Cerebellar nuclear complex (tissue), 1 donor: ENCODE measurements at places on chromosomes 13 and 19.

- no peak for DNase-seq
Observed at GRCh38 chr13:40539576-40540327, 126.7 kb downstream of the FOXO1 start.

DNA sequence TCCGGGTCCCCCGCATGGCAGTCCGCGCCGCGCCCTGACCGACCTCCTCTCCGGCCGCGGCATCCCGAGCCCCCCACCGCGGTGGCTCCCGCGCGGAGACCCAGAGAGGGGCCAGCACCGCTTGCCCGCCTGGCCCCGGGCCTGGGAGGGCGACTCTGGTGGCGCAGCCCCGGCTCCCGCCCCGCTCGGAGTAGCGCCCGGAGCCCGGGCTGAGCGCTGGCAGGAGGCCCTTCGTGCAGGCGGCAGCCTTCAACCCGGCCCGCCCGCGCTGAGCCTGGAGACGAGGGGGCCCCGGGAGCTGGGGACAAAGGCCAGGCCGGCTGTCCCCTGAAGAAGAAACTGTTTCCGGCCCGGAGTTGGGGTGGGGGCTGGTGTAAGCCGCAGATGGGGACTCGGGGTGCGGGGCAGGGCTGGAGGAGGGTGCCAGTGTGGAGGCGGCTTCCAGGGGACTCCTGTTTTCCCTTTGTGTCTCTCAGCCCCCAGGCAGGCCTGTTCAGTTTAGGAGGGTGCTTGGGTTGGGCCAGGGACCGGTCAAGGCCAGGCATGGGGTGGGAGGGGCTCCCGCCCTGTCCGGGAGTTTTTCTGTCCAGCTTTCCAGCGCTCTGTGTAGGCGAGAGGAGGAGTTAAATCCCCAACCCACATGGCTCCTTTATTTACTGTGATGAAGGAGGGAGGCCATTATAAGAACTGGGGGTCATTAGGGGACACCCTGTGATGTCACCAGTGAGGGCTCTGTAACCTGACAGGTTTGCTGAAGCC, 935 bp downstream of the LRP3 start:
- DNase-seq, result no peak

- DNase-seq, result no peak
Observed at GRCh38 chr19:36527873-36528193, 238 bp downstream of the ZNF260 start.

- DNase-seq, result no peak
Observed at GRCh38 chr19:33296488-33296971, 5.8 kb downstream of the CEBPA start.

- DNase-seq, result no peak
Observed at GRCh38 chr19:12166626-12167025, 3.7 kb downstream of the ZNF136 start.

- DNase-seq, result no peak
Observed at GRCh38 chr13:24727731-24728601, 36.0 kb upstream of the RNF17 start.

DNA sequence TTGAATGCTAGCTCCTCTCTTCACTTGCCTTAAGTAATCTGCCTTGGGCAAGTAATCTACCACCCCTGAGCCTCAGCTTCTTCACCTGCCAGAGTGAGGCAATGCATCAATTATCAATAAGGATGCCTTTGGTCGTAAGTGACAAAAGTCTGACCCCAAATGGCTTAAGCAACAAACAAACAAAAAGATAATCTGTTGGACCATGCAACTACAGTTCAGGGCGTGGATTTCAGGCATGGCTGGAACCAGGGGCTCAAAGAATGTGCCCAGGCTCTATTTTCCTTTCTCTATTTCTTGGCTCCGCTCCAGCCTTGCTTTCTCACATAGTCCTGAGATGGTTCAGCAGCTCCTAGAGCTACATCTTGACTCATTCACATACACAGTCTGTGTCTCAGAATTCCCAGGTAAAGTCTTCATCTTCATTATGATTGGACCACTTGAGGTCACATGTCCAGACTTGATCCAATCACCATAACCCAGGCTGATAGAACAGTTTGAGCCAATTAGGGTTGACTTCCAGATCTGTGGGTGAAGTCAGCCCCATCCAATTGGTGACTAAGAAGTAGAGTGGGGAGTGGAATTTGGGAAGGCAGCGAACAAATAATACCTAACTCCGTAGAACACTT, 29.6 kb downstream of the ACSBG2 start:
- no peak for DNase-seq

DNA sequence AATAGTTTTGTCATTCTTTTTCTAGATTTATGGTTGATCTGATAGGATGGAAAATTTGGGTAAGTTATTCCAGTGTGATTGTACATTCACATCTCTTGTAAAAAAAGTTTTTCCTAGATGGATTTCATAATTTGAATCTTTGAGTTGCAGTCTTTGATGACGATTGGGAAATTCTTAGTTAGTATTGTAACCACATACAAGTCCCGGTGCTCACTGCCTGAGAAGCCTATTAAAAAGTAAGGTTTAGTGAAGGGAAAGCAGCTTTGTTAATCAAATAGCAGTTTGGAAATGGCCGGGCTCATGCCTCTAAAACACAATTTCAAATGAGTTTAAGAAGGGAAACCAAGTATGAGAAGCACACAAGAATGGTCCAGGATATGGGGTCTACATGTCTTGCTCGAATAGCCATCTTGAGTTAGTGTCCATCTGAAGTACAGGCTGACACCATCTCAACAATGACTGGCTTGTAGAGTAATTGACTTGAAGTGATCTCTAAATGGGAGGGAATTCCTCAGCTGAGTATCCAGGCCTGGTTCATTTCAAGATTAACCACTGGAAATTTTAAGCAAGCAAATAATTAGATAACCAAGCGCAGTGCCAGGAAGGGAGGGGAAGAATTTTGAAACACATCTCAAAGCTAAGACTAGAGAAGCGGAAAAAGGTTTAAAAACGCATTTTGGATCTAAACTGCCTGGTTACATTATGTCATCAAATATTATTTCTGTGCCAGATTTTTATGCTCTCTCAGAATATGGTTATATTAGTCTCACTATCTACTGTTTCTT, 1145.6 kb upstream of the MIR17HG start:
- DNase-seq, result no peak

GRCh38 chr13:111247552-111247951, 72.9 kb upstream of the TEX29 start:
- no peak for DNase-seq

DNA sequence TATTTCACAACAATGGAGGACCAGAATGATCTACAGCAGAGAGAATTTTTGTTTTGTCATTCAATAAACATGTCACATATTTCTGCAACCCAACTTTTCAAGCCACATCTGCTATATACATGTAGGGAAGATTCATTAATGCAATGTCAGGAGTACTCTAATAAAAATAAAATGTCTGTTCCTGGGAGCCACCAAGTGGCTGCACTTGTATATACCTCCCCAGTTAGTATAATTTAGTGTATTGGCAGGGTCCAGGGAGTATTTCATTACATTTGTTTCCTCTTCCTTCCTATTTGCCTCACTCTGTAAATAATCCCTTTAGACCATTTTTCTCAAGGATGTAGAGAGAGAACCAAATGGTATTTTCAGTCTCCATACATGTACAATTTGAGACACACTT, 1169.0 kb downstream of the DIAPH3 start:
- no peak for DNase-seq

GRCh38 chr19:45464852-45465441, 2.8 kb upstream of the FOSB start:
- no peak for DNase-seq

GRCh38 chr19:5943623-5944022, 29.6 kb downstream of the CAPS start:
- DNase-seq, result no peak

- no peak for DNase-seq
Observed at GRCh38 chr13:71169180-71169579, 697.8 kb downstream of the DACH1 start.

DNA sequence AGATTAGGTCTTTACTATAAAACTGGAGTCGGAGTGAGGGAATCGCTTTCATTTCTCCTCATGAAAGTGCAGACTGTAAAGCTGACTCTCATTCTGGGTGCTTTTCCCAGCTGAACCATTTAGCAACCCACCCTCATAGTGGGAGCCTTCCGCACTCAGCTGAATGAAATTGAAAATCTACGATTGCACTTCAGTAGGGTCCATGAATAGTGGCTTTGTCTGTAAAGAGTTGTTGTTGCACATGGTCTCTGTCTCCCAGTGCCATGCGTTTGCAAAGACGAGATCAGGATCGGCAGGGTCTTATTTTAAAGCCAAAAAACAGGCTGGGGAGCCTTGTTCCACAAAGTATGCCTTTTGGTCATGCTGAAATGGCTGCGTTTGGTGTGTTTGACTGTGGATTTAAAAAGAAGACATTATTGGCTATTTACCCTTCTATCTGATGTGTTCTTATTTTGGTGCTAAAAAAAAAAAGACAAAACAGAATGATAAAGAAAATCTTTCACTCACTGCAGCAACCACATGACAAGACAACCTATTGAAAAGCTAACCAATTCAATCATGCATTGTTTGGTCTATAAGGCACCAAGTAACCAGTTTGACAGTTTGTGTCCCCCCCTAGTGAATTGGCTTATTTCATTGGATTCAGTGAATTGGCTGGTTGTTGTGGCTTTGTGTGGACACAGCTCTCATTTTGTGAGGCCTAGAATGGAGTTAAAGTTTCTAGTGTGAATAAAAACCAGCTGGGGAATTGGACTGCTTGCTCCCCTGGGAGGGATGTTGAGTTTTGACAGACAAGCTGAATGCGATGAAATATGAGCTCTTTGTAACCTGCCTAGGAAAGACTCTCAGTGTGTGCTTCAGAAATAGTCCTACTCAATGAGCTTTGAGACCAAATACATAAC, 65.6 kb downstream of the ARHGAP35 start:
- no peak for DNase-seq

GRCh38 chr13:92830821-92831220, 395.8 kb upstream of the GPC6 start:
- DNase-seq, result no peak

DNA sequence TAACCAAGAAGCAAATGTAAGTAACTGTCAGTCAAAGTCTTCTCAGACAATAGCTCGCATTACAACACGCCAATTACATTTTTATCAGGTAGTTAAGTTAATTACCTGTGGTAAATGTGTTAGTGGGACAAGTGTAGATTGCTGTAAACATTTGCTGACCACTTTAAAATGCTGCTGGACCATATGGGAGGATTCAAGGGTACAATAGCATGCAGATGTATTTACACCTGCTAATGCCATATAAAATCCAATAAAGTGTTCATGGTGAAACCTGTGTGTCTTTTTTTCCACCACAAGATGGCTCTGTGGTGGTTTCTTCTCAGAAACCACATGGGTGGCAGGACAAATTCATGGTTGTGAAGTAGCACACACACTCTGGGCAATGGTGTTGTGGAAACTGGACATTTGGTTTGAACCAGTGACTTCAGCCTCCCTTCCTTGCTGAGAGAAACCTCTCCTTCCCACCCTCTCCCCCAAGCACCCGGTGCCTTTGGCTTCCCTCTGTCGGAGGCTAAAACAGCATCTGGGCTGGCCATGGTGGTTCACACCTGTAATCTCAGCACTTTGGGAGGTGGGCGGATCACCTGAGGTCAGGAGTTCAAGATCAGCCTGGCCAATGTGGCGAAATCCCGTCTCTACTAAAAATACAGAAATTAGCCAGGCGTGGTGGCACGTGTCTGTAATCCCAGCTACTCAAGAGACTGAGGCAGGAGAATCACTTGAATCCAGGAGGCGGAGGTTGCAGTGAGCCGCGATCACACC, 18.1 kb upstream of the GTF3A start:
- DNase-seq, result no peak

DNA sequence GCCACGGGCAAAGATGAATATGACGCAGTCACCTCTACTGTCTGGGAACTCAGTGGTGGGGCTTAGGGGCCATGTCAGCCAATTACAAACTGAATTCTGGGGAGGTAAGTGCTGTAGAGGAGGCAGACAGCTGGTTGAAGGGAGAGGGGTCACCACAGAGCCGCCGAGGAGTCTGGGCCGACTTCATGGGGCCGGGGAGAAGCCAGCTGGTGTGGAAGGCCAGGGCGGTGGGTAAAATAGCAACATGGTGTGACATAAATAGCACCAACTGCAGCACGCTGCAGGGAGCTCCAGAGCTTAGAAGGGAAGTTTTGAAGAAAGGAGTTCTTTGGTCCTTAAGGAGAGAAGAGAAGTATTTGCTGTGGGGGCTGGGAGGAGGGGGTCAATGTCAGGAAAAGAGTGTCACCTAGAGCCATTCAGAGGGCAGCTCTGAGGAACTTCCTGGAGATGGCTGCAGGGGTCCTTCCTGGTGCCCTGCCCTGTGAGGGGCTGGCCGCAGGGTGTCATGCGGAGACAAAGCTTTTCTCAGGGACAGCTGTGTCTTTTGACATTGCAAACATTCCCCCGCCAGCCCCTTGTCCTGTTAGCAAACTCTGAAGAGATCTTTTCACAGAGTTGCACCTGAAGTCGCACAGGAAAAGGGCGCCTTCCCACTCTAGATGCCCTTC, 6.4 kb downstream of the METTL21C start:
- DNase-seq, result no peak

DNA sequence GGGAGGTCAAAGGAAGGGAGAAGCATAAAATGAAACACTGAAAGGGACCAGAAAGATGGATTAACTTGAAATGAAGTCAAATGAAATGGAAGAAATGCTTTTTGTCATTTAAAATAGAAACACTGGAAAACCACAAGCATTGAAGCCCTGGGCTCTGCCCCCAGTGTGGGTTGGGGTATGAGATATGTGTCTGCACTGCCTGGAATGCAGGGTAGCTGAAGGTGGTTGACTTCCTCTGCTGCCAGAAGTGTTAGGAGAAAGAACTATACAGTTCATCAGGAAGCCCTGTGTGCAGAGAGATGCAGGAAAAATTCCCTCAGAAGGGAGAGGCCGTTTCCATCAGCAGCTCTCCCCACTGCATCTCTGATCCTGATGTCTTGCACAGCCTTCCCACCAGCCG, 69.2 kb downstream of the DHRS12 start:
- DNase-seq, result no peak

DNA sequence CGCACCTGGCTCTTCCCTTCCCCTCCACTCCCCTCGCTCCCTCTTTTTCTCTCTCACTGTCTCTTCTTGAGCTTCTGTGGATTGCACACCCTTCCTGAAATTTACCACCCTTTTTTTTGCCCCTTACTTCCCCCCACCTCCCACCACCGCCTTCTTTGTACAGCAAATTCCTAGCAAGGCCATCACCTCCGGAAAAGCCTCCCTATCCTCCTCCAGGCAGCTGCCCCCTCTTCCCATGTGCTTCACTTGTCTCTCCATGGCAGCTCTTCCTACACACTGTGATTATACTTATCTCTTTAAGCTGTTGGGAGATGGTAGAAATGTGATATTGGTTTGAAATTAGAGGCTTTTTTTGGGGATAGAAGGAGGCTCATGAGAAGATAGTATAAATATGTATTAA, 28.3 kb upstream of the KCTD4 start:
- no peak for DNase-seq

- no peak for DNase-seq
Observed at GRCh38 chr13:75818179-75818967, 182.2 kb downstream of the LMO7 start.

DNA sequence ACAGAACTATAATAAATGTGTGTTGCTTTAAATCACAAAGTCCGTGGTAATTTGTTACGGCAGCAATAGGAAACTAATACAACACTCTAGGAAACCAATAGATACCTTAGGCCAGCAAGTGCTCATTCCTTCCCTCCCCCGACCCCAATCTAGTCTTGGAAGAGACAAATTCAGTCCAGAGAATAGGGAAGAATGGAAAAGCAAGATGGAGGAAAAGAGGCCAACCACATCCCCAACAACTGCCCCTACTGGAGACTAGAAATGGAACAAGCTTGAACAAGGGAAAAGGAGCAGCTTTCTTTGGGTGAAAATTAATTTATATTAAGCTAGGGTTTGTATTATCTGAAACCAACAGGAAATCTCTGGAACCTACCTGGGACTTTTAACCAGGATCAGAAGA, 54.4 kb downstream of the DIAPH3 start:
- DNase-seq, result no peak

- DNase-seq, result no peak
Observed at GRCh38 chr19:29375429-29376119, 150.2 kb upstream of the VSTM2B start.
